ENCODE measurements at places on chromosomes 12 and 14.

- DNase-seq = no peak
Observed at GRCh38 chr14:95326987-95327386, 7.3 kb upstream of the CLMN start.

- no peak for DNase-seq
Observed at GRCh38 chr14:71021347-71022011, 114.2 kb downstream of the PCNX1 start.

- no peak for DNase-seq
Observed at GRCh38 chr12:78324234-78324633, 493.5 kb downstream of the NAV3 start.

- no peak for DNase-seq
Observed at GRCh38 chr14:53037016-53037415, 86.2 kb upstream of the FERMT2 start.

DNA sequence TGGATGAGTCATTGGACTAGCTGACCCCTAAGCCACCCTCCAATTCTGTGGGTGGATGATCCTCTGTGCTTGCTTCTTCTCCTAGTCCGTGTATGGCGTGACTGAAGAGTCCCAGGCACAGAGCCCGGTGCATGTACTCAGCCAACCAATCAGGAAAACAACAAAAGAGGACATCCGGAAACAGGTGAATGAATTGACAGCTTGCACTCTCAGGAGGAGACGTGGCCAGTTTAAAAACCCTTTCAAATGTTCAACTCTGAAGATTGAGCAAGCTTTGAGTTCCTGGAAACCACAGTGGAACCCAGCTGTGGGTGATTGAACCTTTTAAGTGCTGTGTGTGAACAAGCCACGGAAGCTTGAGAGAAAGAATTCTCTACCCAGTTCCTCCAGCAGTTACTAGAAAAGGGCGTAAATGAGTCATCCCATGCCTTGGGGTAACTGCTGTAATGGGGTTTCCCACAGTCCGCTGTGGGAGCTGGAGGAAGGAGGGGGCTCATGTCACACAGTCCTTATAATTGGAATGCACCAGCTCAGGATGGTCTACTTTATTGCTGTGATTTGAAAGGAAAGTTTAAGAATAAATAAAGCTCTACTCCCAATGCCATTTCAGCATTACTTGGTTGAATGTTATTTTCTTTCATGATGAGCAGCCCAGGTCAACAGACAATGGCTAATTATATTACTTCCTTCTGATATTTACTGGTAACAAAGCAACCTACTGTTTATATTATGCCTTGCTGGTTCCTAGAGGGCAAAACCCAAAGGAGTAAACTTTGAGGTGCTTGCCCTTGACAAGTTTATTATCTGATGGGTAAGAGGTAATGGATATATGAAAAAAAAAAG, 417.0 kb downstream of the DPF3 start:
- DNase-seq = peak; percentile 64

DNA sequence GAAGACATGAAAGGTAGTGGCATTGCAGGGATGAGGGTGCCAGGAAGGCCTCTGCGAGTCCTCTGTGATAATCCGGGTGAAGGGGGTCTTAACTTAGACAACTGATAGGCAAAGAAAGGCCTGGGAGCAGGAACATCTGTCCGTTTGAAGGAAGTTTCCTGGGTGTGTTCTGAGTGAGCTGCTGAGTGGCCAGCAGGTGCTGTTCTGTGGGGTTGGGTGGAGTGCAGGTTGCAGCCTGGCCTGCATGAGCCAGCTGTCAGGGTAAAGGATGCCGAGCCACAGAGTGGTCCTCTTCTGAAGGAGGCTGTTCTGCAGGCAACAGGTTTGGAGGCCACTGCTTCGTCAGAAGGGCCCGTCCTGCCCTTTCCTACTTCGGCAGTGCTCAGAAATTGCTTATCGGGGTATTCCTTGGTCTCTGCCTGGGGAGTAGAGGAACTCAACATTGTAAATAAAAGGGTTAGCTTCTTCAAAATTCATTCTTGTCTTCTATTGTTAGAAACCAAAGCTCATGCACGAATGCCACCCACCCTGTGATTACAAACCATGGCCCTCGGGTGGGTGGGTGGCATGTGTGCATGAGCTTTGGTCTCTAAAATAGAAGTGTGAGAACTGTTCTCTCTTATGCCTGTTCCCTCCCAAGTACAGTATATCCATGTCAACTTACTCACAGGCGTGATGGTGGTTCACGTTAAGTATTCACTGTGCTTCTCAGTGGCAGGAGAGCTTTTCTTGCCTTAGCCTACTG, 118.9 kb downstream of the CHST11 start:
- DNase-seq = no peak

- DNase-seq = no peak
Observed at GRCh38 chr12:39873065-39873464, 232.8 kb downstream of the SLC2A13 start.

DNA sequence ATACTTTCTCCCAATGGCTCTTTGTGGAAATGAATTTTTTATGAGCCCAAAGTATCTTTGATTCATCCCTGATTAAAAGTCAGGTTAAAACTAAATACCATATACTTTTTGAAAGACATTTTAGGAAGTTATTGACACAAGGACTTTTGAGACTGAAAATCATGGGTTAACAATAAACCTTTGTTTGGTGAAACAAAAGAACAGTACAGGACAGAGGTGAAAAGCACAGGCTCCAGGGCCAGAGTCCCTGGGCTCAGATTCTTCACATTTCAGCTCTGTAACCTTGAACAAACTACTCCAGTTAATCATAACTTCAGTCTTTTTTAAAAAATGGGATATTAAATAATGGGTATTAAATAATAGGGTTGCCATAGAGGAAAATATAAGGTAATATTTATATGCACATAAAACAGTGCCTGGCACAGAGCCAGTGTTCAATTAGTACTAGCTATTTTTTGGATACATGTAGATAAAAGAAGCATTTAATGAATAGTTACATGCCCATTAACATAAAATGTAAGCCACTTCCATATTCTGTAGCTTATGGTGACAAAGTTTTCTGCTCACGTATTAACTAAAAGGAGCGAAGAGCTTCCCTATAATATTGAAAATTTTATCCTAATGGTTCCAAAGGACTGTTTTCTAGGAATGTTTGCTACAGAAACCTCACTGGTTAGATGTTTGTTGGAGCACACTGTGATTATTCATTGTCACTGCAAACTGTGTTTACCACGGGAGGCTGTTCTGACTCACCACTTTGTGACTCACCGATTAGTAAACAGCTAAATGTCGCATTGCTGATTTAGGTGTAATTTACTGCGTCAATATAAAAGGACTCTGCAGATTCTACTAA, 255.4 kb downstream of the DAD1 start:
- no peak for DNase-seq

DNA sequence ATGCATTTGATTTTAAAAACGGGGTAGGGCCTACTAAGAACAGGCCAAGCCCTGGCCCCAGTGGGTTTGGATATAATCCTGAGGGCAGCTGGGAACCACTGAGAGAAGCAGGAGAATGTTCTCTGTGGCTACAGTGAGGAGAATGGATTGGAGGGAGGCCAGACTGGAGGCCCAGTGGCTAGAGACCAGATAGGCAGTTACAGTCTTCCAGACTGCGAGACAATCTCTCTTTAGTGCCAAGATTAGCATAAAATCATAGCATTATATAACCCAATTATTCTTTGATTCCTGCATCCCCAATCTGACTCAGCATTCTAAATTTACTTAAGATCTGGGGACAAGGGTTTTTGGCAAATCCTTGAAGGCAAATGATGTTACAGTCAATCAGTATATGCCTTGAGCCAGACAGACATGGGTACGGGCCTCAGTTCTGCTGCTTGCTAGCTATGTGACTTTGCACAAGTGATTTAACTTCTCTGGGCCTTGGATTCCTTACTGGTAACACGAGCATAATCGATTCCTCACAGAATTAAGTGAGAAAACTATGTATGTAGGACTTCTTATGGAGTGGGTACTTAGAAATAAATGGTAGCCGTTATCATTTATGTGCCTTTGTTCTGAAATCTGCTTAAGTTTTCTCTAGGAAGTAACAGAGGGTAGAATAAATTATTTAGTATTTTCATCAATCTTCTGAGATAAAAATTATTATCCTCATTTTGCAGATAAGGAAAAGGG, 18.3 kb downstream of the NINJ2 start:
- DNase-seq = no peak

Measured in stimulated activated naive CD8-positive, alpha-beta T cell treated with anti-CD3 and anti-CD28 coated beads, Interleukin-15, Interleukin-2, amounts not matched to agents 100 U/mL and 50 U/mL, for 24 hours (primary cell).